ENCODE measurements at places on chromosomes 7 and 10. TPM values are rescaled to one million over a fixed set of nuclear protein-coding genes. Genes with fewer than 3 reads are reported as not detected.
A peak's percentile ranks its signal among the peaks of the same experiment; 100 is the strongest.

The ZNF282 gene
- total RNA-seq = 29.8 TPM

The FOXI2 gene
- not detected for total RNA-seq

The PSAP gene
- total RNA-seq = 1,262 TPM

The MGAM2 gene
- not detected for total RNA-seq

The SYCE1 gene
- not detected for total RNA-seq

The PNLIPRP1 gene
- not detected for total RNA-seq

The SRGN gene
- 30.0 TPM for total RNA-seq

The PCLO gene
- 1.4 TPM for total RNA-seq

The ACBD7 gene
- total RNA-seq = 0.86 TPM

- DNase-seq = no peak
Measured at GRCh38 chr7:12719981-12720865, 32.8 kb downstream of the ARL4A start.

DNA sequence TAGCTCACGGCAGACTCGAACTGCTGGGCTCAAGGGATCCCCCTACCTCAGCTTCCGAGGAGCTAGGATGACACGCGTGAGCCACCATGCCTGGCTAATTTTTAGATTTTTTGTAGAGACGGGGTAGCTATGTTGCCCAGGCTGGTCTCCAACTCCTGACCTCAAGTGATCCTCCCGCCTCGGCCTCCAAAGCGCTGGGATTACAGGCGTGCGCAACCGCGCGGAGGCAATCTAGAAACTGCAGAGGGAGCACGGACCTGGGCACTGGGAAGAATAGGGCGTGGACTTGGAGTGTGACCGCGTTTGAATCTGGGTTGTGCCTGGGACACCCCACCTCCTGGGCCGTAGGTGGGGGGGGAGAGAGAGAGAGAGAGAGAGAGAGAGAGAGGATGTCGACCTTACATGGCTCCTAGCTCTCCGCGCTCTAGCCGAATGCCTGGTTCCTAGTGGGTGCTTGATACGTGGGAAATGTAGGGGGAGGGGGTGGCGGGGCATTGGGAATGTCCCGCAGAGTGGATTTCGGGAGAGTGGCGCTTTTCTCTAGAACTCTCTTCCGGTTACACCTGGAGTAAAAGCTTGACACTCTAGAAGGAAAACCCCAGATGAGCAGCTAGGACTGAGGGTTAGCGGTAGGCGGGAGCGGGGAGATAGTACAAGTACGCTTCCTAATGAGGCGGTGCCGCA is 1.2 kb upstream of the MAP3K8 start:
- DNase-seq = no peak

GRCh38 chr10:31353574-31353973 is 34.6 kb downstream of the ZEB1 start:
- no peak for DNase-seq

- DNase-seq = no peak
Measured at GRCh38 chr7:26543951-26544350, 252.3 kb downstream of the SNX10 start.

DNA sequence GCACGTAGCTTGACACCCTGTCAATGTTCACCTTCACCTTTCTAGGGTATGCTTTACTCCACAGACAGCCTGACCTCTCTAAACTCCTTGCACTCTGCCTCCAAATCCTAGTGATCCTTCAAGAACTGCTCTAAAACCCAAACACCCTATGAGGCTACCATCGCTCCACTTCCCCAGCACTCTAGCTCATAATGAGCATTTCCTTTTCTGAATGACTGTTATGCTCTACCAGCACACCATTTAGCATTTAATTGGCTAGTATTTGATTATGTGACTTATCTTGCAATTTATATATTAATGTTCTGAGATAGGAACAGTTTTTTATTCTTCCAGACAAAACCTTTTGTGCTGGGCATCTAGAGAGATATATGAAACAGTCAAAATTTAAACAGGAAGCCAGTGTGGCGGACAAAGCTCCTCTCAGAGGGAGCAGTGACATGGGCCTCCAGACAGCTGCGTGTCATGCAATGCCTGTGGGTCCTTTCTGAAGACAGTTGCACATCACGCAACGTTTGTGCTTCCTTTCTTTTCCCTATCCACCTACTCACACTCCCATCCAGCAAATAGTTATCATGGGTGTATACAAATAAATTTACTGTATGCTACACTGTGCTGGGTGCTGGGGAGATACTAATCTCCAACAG is 86.3 kb downstream of the ALOX5 start:
- DNase-seq = no peak

- DNase-seq = no peak
Measured at GRCh38 chr10:50315424-50315823, 64.1 kb upstream of the ASAH2 start.

DNA sequence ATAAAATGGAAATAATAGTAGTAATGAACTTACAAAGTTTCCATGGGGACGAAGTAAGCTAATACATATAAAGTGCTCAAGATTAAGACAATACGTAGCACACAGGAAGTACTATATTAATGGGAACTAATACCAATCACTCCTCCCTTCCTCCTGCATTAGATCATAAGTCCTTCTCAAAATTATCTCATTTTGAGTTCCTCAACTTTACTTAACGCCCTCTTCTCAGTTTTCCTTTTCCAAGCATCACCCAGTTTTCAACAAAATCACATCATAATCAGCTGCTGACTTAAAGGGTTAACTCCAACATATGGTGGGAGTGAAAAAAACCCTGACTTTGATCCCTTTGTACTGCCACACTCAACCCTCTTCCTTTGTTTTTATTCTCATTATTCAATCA is 24.4 kb downstream of the JMJD1C start:
- DNase-seq = no peak

DNA sequence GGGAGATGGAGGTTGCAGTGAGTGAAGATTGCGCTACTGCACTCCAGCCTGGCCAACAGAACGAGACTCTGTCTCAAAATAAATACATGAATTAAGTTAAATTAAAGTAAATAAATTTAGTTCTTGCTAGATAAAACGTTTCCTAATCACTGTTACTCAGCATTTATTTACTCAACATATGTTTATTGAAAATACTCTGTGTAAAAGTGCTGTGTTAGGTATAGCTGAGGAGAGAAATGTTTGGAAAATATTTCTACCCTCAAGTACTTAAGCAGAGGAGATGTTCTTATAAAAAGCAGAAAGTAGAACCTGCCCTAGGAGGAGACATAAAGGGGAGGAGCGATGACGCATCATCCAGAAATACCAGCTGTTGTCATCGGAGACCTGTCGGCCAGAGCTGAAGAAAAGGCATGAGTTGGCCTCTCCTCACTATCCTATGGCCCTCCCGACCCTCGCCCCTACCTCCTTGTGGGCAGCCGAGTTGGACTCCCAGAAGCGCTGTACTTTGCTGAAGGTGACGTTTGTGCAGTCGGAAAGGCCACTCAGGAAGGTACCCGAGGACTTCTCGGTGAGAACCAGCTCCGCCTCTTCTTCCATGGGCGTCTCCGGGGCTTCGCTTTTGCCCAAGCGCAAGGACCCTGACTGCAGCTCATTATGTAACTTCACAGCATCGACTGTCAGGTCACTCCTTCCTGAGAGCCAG is 1.1 kb downstream of the RRP12 start:
- DNase-seq = no peak

DNA sequence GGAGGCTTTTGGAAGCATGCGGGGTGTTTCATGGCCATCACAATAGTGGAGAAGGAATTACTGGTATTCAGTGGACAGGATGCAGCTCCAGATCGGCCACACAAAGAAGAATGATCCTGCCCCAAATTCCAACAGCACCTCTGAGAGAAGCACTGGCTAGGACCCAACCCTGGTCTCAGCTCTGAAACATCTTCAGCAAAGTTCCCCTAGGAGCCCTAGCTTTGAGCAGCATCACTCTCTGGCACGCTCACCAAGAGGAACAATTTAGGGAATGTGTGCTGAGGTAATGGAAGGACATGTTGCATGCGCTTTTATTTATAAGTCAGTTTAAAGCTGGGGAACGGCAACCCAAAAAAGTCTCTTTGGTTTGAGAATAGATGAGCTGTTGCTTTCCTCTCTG is 5.5 kb upstream of the OPN1SW start:
- DNase-seq = no peak

- no peak for DNase-seq
Measured at GRCh38 chr10:25552283-25552919, 377.6 kb downstream of the GPR158 start.

- no peak for DNase-seq
Measured at GRCh38 chr7:66036382-66036781, 39.2 kb upstream of the ASL start.

- no peak for DNase-seq
Measured at GRCh38 chr7:143988976-143989745, 11.0 kb upstream of the OR6B1 start.

DNA sequence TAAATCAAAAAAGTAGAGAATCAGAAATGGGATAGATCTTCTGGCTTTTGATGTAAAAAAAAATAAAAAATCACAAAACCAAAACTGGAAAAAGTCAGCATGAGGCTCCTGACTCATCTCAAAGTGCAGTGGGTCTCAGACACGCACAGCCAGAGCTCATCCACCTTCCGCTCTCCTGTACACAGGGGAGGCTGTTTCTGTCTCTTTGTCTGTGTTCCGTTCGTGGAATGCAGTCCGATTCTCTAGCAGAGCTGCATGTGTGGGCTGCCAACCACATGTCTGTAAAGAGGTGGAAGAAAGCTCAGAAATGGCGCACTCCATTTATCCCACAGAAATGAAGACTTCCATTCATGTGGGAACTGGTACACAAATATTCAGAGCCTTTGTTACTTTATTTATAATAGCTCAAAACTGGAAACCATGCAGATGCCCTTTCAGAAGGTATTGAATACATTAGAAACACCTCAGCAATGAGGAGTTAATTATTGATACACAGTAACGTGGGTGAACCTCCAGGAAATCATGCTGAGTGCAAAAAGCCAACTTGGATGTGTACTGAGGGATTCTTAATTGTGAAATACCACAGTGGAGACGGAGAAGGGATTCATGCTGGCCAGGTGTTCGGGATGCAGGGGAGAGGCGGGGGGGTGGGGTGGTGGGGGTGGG is 123.3 kb downstream of the TRRAP start:
- peak; percentile 23 for DNase-seq

- peak; percentile 65 for DNase-seq
Measured at GRCh38 chr10:3931224-3931623, 146.2 kb upstream of the KLF6 start.

- no peak for DNase-seq
Measured at GRCh38 chr7:94630855-94631254, 25.1 kb downstream of the SGCE start.

GRCh38 chr7:47648275-47648925 is 66.5 kb upstream of the TNS3 start:
- no peak for DNase-seq

DNA sequence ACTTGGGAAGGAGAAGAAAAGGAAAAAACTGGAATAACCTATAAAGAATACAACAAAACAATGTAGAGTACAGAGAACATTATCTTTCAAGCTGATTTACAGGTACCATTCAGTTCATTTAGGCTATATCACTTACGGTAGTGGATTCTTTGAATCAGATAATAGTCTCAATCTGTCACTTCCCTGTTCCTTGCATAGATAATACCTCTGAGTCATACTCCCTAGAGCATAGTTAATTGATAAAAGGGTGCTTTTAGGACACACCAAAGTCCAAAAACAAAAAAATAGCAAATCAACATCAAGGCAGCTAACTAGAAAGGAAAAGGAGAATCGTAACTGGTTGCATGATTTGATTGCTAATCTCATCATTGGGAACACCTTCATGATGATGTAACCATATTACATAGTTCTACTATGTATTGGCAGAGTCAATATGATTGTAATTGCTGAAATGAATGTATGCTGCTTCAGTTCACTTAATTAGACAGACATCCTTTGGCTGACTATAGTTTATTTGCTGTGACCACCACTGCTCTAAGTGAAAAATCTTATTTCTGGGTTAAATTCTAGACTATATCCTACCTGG is 844.4 kb downstream of the GATA3 start:
- DNase-seq = no peak

GRCh38 chr7:135558337-135558767 is 635 bp downstream of the NUP205 start:
- no peak for DNase-seq

- DNase-seq = no peak
Measured at GRCh38 chr7:114921631-114922025, 266 bp upstream of the MDFIC start.

DNA sequence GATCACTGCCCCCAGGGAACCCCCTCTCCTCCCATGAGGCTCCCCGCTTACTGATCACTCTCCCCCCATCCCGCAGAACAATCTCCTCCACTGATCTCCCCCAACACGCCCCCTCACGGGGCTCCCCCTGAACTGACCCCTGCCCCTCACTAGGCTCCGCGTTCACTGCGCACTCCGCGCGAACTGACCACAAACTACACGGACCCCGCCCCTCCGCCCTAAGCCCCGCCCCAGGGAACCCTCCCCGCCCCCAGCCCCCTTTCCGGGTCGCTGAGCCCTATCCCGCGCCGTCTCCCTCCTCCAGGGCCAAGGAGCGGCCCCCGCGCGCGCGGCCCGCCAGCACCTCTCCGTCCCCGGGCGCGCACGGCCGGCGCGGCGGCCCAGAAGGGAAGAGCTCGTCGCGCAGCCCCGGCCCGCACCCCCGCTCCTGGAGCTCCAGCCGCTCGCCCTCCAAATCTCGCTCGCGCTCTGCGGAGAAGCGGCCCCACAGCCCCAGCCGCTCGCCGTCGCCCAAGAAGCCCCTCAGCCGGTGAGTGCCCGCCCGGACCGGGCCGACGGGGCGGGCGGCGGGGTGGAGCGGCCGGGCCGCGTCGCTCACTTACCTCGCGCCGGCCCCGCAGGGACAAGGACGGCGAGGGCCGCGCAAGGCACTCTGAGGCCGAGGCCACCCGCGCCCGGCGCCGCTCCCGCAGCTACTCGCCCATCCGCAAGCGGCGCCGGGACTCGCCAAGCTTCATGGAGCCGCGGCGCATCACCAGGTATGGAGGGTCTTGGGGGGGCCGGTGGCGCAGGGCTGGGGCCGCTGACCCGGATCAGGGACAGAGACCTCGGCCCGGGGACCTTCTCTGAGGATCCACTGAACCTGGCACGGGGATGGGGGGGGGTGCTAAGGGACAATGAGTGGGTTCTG is 19.9 kb upstream of the HSPB1 start:
- no peak for DNase-seq

Measured in osteocyte (in vitro differentiated cells).